ENCODE measurements at places on chromosomes 1 and 21.

- DNase-seq: no peak
Measured at GRCh38 chr1:225712391-225712790, 59.5 kb upstream of the ENAH start.

- no peak for DNase-seq
Measured at GRCh38 chr21:30153697-30154340, 12.8 kb downstream of the CLDN17 start.

- no peak for DNase-seq
Measured at GRCh38 chr1:165313903-165314302, 42.6 kb downstream of the LMX1A start.

DNA sequence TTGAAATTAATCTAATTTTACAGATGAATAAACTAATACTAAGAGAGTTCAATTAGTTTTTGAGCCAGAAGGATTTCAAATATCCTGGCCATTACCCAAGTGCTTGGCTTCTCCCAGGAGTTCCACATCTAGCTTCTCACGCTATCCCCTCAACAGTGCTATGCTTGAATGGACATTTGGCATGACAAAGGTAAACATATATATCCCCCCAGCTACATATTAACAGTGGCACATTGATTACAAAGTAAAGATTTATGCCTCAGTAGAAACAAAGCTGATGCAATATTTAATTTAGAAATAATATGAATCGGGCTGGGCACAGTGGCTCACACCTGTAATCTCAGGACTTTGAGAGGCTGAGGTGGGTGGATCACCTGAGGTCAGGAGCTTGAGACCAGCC lies 434.6 kb upstream of the PRMT6 start:
- DNase-seq: no peak

- DNase-seq: no peak
Measured at GRCh38 chr21:25589887-25590286, 17.4 kb downstream of the MRPL39 start.
